ENCODE measurements at places on chromosomes 4 and X. TPM values are rescaled to one million over a fixed set of nuclear protein-coding genes. Genes with fewer than 3 reads are reported as not detected.

DNA sequence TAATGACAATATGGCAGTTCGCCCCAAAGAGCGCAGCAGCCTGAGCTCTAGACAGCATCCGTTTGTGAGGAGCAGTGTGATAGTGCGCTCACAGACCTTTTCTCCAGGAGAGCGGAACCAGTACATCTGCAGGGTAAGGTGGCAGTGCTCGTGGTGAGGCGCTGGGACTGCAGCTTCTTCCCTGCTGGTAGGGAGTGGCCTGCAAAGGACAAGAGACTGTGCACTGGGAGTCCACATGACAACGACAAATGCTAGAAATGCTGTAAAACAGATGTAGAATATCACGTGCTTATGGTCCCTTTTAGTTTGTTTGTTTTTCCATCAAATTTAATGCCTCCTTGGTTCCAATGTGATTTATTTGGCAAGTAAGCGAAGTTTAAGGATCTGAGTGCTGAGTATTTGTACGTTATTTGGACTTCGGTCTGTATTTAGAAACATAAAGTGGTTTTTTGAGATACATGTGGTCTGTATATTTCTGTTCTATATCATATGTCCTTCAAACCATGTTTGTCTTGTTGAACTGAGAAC is 35.8 kb downstream of the CLDN22 start:
- no peak for DNase-seq

FGA gene
- 6.1 TPM for total RNA-seq

DNA sequence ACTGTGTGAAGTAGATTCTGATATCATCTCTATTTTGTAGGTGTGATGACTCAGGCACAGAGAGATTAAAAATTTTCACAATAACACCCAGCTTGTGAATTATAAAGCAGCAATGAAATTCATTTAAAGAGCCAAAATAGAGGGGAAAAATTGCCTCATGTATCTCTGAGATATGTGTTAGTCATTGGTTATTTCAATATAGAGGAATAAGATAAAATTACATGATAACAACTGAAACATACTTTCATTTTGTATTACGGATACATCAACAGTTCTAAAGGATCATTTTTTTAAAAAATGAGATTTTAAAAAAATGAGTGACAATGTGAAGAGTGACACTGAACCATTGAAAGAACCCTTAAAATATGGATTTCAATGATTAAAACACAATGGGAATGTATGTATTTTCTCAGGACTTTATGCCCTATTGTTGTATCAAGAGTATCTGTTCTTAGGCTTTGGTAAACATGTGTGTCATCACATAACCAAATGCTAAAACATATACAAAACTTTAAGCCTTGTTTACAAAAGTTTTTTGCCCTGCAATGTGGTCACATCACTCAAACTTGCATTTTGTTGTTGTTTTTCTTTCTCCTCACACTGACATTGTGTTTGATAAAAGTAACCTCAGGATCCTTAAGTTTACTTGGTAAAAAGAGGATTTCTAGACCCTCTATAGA is 221.3 kb downstream of the ANTXR2 start:
- DNase-seq: no peak

GRCh38 chr4:41408150-41408549 is 129.8 kb upstream of the LIMCH1 start:
- DNase-seq: no peak

DNA sequence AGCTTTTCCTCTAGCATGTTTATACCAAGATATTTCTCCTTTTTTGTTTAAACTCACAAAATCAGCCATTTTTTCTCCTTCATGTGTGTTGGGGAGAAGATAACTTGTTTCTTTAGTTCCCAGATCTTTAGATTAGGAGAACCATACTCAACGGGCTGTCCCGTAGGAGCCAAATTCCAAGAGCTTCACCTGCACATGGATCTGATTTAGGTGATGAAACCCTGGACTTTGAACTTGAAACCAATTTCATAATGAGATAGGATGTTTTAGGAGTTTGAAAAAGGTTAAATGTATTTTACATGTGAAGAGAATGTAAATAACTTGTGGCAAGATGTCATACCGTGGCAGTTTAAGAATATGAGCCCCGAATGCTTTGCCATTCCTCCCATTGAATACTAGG is 280.0 kb upstream of the PCDH18 start:
- DNase-seq: no peak

DNA sequence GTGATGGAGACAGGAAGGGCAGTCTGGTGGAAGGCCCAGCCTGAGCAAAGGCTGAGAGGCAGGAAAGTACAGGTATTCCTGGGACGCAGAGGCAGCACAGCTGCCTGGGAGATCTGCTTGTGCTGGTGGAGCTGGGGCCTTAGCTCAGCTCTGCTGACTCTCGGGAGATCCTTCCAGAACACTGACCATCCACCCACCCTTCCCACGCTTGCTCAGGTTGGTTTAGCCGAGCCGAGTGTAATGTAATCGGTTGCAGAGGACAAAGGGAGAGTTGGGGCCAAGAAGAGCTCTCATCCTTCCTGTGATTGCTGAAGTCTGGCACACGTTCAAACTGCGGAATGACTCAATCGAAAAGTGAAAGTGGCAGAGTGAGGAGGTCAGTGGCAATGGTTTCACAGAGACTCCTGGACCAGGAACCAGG is 43.1 kb upstream of the GPR78 start:
- DNase-seq: peak; percentile 70

JCHAIN gene
- total RNA-seq: 355 TPM
